Naive thymus-derived CD4-positive, alpha-beta T cell (primary cell): ENCODE measurements at places on chromosomes 12 and 14. TPM values are rescaled to one million over a fixed set of nuclear protein-coding genes. Genes with fewer than 3 reads are reported as not detected.

LMNTD1 gene
- not detected for total RNA-seq

TSHR gene
- not detected for total RNA-seq

LRRC23 gene
- total RNA-seq: 7.3 TPM

SPIC gene
- total RNA-seq: not detected

GRCh38 chr14:76541594-76542219 lies 165.8 kb downstream of the ESRRB start:
- H3K36me3 ChIP-seq: no peaks in the 10 kb centered on the region
- no peak for DNase-seq
- no peaks in the 10 kb centered on the region for H3K4me1 ChIP-seq
- no peak overlapping the region for H3K4me3 ChIP-seq
- no peak overlapping the region for H3K27ac ChIP-seq

DNA sequence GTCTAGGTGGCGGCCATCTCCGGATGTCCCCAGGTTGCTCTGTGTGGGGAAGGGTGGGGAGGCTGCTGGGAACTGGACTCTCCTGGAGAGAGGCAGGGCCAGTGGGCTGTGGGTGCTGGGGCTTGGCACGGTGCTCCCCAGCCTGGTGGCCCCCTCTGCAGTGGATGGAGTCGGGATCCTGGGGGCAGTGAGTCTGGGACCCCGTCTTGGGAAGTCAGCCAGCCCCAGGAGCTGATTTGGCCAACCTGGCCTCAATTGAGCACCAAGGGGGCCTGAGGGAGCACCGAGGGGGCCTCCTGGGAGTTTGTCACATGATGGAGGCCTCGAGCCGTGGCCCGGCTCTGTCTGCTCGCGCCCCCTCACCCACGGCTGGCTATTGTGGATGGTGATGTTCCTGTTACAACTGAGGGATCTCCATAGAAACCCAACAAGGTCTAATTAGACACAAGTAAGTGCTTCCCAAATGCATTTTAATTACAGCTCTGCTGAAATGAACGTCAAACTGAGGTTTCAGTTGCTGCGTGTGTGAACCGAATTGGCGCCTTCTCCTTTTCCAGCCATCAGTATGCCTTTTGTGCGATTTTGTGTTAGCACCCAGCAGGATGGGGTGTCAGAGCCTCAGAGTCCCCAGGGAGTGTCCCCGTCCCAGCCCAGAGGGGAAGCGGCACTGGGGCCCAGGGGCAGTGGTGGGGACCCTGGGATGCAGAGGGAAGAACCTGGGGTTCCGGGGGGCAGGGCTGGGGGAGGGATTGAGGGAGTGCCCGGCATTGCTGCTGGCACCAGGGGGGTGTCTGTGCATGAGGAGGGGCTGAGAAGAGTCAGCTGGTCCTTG lies 71.8 kb downstream of the KIF26A start:
- H3K27me3 ChIP-seq: no peaks in the 10 kb centered on the region
- no peak overlapping the region for H3K4me3 ChIP-seq
- H3K36me3 ChIP-seq: no peaks in the 10 kb centered on the region
- no peak overlapping the region for H3K27ac ChIP-seq
- DNase-seq: no peak

DNA sequence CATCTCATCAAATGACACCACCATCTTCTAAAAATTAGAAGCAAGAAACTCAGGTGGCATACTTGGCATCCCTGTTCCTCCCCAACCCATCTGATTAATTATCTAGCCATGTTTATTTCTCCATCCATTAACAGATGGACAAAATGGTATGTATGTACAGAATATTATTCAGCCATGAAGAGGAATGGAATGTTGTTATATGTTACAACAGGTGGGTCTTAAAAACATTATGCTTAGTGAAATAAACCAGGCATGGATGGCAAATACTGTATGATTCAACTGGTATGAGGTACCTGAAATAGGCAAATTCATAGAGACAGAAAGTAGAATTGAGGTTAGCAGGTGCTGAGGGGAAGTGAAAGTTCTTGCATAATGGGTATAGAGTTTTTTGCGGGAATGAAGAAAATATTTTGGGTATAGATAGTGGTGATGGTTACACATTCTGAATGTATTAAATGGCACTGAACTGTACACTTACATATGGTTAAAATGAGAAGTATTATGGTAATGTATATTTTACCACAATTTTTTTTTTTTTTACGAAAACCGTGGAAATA lies 17.5 kb downstream of the YY1 start:
- H3K27me3 ChIP-seq: no peaks in the 10 kb centered on the region
- DNase-seq: no peak
- H3K27ac ChIP-seq: no peak overlapping the region
- peaks cover 58% of the 10 kb centered on the region for H3K4me1 ChIP-seq
- no peak overlapping the region for H3K4me3 ChIP-seq

- H3K4me3 ChIP-seq: no peak overlapping the region
- H3K27ac ChIP-seq: no peak overlapping the region
- no peaks in the 10 kb centered on the region for H3K27me3 ChIP-seq
- no peaks in the 10 kb centered on the region for H3K36me3 ChIP-seq
These were observed 20.2 kb downstream of the SLCO1B1 start for GRCh38 chr12:21151184-21151583.

- H3K36me3 ChIP-seq: no peaks in the 10 kb centered on the region
- DNase-seq: no peak
- no peaks in the 10 kb centered on the region for H3K27me3 ChIP-seq
- no peak overlapping the region for H3K27ac ChIP-seq
- H3K4me1 ChIP-seq: no peaks in the 10 kb centered on the region
- no peak overlapping the region for H3K4me3 ChIP-seq
These were observed 216.1 kb downstream of the MSRB3 start for GRCh38 chr12:65494537-65494936.

GRCh38 chr12:68370006-68370590 lies 37.9 kb upstream of the MDM1 start:
- no peaks in the 10 kb centered on the region for H3K36me3 ChIP-seq
- no peak for DNase-seq
- no peak overlapping the region for H3K4me3 ChIP-seq
- no peaks in the 10 kb centered on the region for H3K27me3 ChIP-seq

DNA sequence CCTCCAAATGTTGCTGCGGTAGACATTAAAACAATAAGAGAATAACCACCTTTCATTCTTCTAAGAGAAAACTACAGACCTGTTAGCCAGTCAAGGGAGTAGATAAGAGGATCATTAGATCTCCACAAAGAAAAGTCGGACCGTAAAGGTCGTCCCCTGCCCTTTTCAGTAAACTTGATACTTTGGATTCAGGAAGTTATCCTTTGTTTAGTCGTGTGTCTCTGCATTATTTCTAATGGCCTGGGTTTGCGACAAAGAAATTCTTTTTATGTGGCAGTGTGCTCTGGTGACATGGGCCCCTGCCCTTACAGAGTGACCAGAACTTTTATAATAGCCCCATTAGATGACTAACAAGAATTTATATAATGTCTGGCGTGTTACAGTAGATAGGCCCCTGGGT lies 44.6 kb upstream of the EVL start:
- no peaks in the 10 kb centered on the region for H3K4me1 ChIP-seq
- DNase-seq: no peak

DNA sequence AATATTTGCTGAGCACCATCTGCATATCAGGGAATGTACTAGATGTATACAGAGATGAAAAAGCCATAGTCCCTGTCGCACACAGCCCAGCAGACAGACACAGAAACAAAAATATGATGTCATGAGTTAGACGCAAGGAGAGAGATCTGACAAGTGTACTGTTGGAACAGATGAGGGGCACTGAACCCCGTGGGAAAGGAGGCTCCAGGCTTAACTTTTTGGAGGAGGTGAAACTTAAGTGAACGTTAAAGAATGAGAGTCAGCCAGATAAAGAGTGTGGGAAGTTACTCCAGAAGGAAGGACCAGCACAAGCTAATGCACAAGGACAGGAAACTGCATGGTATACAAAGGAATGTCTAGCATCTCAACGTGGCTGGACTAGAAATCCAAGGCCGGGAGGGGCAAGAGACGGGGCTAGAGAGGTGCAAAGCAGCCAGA lies 2.5 kb upstream of the ACTN1 start:
- H3K4me1 ChIP-seq: peaks cover 5% of the 10 kb centered on the region
- no peak for DNase-seq
- H3K36me3 ChIP-seq: no peaks in the 10 kb centered on the region
- H3K27ac ChIP-seq: no peak overlapping the region
- no peaks in the 10 kb centered on the region for H3K27me3 ChIP-seq

- no peaks in the 10 kb centered on the region for H3K36me3 ChIP-seq
- H3K27me3 ChIP-seq: no peaks in the 10 kb centered on the region
- no peak overlapping the region for H3K27ac ChIP-seq
- DNase-seq: no peak
- H3K4me3 ChIP-seq: no peak overlapping the region
These were observed 53.2 kb downstream of the DACT1 start for GRCh38 chr14:58690801-58691516.

DNA sequence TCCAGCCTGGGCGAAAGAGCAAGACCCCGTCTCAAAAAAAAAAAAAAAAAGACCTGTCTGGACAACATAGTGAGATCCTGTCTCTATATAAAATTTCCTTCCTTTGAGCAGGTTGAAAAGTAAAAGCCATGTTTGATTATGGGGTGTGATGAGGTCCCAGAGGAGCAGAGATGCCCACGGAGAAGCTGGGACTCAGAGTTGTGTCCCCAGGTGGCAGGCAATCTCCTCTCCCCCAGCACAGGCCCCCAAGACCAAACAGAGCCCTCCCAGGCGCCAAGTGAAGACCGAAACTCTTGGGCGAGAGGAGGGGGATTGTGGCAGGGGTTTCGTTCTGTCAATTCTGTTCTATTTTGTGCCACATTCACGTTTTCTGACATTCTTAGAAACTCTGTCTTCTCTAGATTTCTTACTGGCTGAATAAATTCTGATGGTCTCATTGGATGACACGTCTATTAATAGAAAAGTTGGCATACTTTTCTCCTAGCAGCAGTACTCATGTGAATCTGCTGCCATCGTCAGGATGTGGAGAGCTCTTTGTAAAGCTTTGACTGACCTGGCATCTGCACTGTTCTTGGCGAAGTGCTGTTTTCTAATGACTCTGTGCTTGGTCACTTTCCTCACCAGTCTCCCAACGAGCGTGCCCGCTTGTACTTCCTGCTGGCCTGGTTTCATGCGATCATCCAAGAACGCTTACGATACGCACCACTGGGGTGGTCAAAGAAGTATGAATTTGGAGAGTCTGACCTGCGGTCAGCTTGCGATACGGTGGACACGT lies 43.4 kb downstream of the HSP90AA1 start:
- no peaks in the 10 kb centered on the region for H3K27me3 ChIP-seq
- no peak overlapping the region for H3K27ac ChIP-seq
- DNase-seq: no peak

- peak overlapping the region; percentile 77 for H3K27ac ChIP-seq
- no peaks in the 10 kb centered on the region for H3K27me3 ChIP-seq
- peaks cover 39% of the 10 kb centered on the region for H3K4me1 ChIP-seq
- peak; percentile 92 for DNase-seq
- H3K36me3 ChIP-seq: no peaks in the 10 kb centered on the region
- peak overlapping the region; percentile 72 for H3K4me3 ChIP-seq
These were observed 237.6 kb downstream of the SLC41A2 start for GRCh38 chr12:104720339-104721038.

GRCh38 chr12:119177724-119178380 lies 879 bp upstream of the HSPB8 start:
- H3K4me1 ChIP-seq: no peaks in the 10 kb centered on the region
- H3K36me3 ChIP-seq: no peaks in the 10 kb centered on the region
- no peak for DNase-seq
- no peak overlapping the region for H3K27ac ChIP-seq
- no peaks in the 10 kb centered on the region for H3K27me3 ChIP-seq

GRCh38 chr12:71710276-71711125 lies 24.6 kb downstream of the TMEM19 start:
- H3K36me3 ChIP-seq: no peaks in the 10 kb centered on the region
- H3K4me3 ChIP-seq: no peak overlapping the region
- no peaks in the 10 kb centered on the region for H3K4me1 ChIP-seq
- no peak for DNase-seq
- H3K27ac ChIP-seq: no peak overlapping the region
- H3K27me3 ChIP-seq: no peaks in the 10 kb centered on the region

DNA sequence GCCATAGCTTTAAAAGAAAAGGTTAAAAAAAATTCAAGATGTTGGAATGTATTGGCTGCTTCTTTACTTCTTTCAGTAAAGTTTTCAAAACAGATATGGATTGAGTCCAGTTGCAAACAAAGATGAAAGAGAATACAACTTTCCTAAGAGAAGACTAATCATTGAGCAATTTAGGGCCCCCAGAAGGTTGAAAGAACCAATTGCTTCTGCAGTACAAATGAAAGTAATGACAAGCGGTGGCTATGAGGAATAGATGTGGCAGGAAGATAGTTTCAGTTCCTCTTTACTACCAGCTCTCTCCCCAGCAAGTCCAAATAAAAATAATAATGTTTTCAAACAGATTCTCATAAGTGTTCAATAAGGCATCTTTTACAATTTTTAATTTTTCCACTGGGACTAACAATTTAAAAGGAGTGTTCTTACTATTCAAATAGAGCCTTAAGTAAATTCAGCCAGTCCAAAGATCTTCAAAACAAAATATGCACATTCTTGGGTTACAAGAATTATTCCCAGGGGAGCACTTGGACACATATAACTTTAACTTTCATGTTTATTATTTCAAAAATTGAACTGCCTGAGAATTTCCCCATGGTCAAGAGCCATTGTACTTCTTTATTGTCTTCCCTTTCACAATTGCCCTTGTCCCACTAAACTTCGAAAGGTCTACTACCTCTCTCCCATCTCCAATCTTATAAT lies 62.3 kb upstream of the PPP1R12A start:
- no peaks in the 10 kb centered on the region for H3K27me3 ChIP-seq
- no peaks in the 10 kb centered on the region for H3K36me3 ChIP-seq
- no peak overlapping the region for H3K4me3 ChIP-seq
- no peak for DNase-seq
- H3K4me1 ChIP-seq: no peaks in the 10 kb centered on the region
- no peak overlapping the region for H3K27ac ChIP-seq

DNA sequence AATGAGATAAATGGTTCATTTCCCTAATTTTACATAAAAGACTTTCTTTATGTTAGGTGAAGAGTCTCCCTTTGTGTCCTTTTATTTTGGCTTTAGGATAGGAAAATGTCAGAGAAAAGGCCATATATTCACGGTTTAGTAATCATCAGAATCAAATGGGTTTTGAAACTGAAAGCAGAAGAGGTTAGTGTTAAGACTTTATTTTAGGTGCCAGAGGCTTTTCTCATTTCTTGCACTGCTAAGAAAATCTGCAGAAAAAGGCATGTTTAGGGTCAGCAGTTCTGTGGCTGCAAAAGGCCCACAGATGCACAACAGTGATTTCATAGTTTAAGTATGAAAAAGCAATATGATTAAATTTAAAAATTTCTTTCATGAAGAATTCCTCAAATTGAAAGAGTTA lies 80.4 kb upstream of the SINHCAF start:
- no peaks in the 10 kb centered on the region for H3K4me1 ChIP-seq
- H3K4me3 ChIP-seq: no peak overlapping the region
- H3K36me3 ChIP-seq: no peaks in the 10 kb centered on the region
- DNase-seq: no peak
- H3K27me3 ChIP-seq: no peaks in the 10 kb centered on the region
